Hematopoietic multipotent progenitor cell treated with erythropoietin and hydrocortisone succinate and interleukin-3 and kit ligand, for 6 days (in vitro differentiated cells): ENCODE measurements at places on chromosomes 12 and 14.

GRCh38 chr14:52711666-52712065 lies 4.7 kb downstream of the PSMC6 start:
- no peak for DNase-seq

DNA sequence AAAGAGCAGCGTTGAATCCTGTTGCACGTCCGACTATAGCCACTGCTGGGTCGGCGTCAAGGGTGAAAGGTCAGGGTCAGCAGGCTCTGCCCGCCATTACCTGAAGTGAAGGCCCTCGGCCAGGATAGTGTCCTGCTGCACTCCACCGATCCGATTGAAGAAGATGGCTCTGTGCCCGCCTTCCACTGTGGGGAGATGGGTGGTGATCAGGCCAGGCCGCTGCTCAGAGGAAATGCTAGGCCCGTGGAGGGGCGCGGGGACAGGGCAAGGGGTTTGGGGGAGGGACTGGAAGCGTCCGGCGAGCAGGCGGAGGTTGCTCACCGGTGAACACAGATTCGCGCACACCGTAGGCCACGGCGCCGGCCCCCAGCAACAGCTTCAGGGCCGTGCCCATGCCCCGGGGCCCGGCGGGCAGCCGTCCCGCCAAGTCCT lies 352 bp downstream of the PHB2 start:
- DNase-seq = no peak

- DNase-seq = no peak
These were observed 19.1 kb downstream of the DACT1 start for GRCh38 chr14:58656671-58657411.

DNA sequence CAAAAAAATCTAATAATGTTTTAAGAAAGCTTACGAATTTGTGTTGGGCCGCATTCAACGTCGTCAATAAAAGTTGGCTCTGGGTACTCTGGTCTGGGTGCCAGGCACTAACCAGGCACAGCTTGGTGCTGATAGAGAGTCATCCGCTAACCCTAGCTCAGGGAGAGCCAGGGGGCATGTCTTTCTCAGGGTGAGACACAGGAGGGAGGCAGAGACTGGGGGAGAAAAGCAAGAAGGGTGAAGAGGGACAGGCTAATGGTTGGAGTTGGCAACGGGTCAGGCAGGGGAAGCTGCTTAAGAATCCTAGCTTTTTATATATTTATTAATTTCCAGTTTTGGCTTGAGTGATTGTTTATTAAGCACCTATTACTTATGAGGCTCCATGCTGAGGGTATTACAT lies 105.0 kb downstream of the CMKLR1 start:
- no peak for DNase-seq

DNA sequence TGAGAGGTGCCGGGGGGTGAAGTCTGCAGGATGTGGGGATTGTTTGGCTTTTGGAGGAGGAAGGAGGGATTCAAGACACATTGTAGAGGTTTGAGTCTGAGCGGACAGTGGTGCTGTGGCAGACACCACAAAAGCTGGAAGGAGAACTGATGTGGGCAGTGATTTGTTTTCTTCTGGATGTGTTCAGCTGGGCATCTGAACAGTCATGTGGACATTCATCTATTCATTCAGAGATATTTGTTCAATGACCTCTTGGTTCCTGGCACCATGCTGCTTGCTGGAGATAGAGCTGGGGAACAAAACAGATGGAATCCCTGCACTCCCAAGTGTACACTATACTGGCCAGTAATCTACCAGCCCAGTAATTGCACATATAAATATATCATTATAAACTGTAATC lies 64.0 kb downstream of the PTPN11 start:
- no peak for DNase-seq

DNA sequence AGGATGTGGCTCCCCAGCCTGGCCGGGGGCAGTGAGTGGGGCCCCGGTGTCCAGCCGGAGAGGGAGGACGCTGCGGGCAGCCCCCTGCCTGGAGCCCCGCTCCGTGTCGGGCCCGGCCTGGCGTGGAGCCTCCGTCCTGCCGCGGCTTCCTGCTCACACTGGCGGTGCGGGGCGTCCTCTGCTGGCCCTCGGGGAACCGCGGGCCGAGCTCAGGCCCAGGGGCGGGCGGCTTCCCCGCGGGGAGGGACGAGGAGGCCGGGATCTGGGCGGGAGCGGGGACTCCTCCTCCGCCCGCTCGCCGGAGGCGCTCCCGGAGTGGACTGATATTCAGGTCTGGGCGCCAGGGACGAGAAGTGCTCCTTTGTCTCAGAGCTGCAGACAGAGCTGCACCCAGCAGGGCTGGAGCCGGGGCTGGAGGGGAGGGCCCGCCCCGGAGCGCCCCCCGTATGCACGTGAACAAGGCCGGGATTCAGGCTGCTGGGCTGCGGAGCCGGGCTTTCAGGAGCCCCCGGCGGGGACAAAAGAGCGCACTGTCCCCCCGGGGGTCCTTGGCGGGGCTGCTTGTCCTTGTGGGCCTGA lies 2.2 kb downstream of the MMP17 start:
- DNase-seq = peak; percentile 72

- no peak for DNase-seq
These were observed 202.6 kb downstream of the ANO6 start for GRCh38 chr12:45418520-45418919.

- no peak for DNase-seq
These were observed 2.8 kb downstream of the ZNF219 start for GRCh38 chr14:21095430-21096205.

DNA sequence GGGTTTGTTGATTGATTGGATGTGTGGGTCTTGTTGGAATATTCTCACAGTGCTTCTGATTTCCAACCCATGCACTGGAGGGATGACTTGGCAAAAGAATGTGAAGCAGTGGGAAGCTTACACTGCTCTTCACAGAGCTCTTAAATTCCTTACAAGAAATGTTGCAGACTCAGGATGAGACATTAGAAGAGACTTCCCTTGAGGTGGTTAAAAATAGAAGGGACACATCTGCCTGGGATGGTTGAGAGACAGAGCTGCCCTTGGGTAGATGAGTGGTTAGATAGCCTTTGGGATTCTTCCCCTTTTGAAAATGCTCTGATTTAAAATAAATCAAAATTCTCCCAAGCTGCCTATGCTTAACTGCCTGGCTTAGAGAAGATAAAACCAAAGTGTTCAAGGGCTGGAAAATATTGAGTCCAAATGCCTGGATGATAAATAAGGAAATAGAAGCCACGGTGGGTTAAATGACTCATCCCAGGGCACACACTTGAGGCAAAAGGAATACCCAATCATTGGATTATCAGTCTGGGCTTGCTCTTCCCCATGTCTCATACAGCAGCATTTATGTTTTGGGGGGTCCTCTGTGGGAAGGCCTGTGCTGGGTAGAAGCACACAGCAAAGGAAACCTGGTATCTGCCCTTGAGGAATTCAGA lies 264.3 kb downstream of the AKAP6 start:
- DNase-seq = no peak

DNA sequence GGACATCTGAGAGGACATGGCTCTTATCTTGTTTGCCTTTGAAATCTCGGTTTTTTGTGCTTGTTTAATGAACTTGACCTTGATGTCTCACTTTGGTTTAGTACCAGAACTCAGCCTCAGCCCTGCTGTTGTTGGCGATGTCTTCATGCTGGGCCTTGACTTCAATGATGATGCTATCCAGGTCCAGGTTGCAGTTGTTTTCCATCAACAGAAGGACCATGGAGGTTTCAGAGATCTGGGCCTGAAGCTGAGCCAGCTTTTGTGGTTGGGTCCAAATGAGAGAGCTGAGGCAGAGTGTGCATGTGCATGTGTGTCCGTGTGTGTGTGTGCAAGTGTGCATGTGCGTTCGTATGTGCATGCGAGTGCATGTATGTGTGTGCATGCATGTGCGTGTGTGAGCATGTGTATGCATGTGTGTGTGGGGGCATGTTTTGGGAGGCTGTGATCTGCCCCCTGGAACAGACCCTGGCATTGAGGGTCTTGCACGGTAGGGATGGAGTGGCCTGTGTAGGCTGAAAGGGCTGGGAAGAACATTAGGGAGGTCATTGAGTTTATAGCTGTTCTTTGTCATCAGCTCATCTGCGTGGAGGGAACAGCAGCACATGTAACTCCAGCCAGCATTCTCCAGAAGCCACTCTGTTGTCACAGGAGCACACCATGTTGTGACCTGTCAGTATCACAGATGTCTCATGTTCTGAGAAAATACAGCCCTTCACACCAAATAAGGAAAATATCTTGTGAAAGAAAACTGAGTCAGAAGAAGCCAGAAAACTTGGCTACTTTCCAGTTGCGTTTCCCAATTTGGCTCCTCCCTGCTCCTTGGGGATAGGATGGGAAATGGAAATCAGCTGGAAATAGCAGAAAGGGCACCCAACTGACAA lies 10.0 kb upstream of the KRT82 start:
- no peak for DNase-seq

GRCh38 chr12:28253161-28253641 lies 62.9 kb downstream of the CCDC91 start:
- no peak for DNase-seq
